ENCODE measurements at places on chromosomes 2 and 18. TPM values are rescaled to one million over a fixed set of nuclear protein-coding genes. Genes with fewer than 3 reads are reported as not detected.

- no peaks in the 10 kb centered on the region for H3K27me3 ChIP-seq
- H3K27ac ChIP-seq, result no peak overlapping the region
- no peak overlapping the region for H3K4me3 ChIP-seq
- H3K36me3 ChIP-seq, result no peaks in the 10 kb centered on the region
Measured at GRCh38 chr18:75097491-75098225, 111.3 kb downstream of the PTGR3 start.

GRCh38 chr2:240192661-240193060, 52.2 kb upstream of the OTOS start:
- H3K27me3 ChIP-seq, result no peaks in the 10 kb centered on the region
- H3K36me3 ChIP-seq, result no peaks in the 10 kb centered on the region
- H3K27ac ChIP-seq, result no peak overlapping the region
- no peaks in the 10 kb centered on the region for H3K4me1 ChIP-seq
- H3K4me3 ChIP-seq, result no peak overlapping the region

DNA sequence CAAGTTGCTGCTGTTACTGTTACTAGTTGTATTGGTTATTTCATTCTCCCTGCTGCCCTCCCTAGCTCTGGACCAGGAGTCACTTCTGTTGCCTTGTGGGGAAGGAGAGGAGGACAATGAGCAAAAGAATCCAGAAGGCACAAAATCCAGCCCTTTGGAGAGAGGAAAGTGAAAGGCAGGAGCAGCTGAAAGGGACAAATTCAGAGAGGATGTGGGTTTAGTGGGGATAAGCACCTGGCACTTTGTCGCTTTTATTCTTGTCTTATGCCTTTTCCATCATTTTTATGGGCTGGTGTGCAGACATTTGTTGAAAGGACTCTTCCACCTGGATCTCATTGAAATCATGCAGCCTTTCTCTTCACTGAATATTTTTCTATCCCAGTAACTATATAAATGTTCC, 24.3 kb upstream of the LTBP1 start:
- no peaks in the 10 kb centered on the region for H3K4me1 ChIP-seq
- H3K27me3 ChIP-seq, result no peaks in the 10 kb centered on the region
- H3K36me3 ChIP-seq, result no peaks in the 10 kb centered on the region

- DNase-seq, result no peak
- no peaks in the 10 kb centered on the region for H3K36me3 ChIP-seq
- no peaks in the 10 kb centered on the region for H3K4me1 ChIP-seq
- H3K27ac ChIP-seq, result no peak overlapping the region
- no peak overlapping the region for H3K4me3 ChIP-seq
Measured at GRCh38 chr18:33838054-33838453, 260.0 kb downstream of the ASXL3 start.

DNA sequence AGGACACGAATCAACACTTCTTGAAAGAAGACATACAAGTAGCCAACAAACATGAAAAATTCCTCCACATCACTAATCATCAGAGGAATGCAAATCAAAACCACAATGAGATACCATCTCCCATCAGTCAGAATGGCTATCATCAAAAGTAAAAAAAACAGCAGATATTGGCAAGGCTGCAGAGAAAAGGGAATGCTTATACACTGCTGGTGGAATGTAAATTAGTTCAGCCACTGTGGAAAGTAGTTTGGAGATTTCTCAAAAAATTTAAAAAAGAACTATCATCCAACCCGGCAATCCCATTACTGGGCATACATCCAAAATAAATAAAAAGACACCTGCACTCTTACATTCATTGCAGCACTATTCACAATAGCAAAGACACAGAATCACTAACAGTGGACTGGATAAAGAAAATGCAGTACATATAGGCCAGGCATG, 78.7 kb downstream of the GRB14 start:
- H3K27me3 ChIP-seq, result no peaks in the 10 kb centered on the region
- no peak for DNase-seq
- no peaks in the 10 kb centered on the region for H3K4me1 ChIP-seq
- no peak overlapping the region for H3K4me3 ChIP-seq
- no peaks in the 10 kb centered on the region for H3K36me3 ChIP-seq
- no peak overlapping the region for H3K27ac ChIP-seq

DNA sequence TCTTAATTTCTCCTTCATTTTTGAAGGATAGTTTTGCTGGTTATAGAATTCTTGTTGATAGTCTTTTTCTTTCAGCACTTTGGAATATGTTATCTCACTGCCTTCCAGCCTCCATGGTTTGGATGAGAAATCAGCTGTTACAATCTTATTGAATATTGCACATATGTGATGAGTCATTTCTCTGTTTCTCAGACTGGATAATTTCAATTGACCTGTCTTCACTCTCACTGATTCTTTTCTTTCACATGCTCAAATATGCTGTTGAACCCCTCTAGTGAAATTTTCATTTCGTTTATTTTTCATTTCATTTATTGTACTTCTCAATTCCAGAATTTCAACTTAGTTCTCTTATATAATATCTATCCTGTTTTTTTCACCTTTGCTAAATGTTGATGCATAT, 22.2 kb downstream of the PDK1 start:
- no peak for DNase-seq
- H3K27ac ChIP-seq, result no peak overlapping the region
- no peak overlapping the region for H3K4me3 ChIP-seq
- no peaks in the 10 kb centered on the region for H3K4me1 ChIP-seq
- no peaks in the 10 kb centered on the region for H3K27me3 ChIP-seq

GRCh38 chr2:36951574-36951973, 14.8 kb downstream of the STRN start:
- no peak for DNase-seq
- H3K4me3 ChIP-seq, result no peak overlapping the region
- H3K4me1 ChIP-seq, result peaks cover 14% of the 10 kb centered on the region
- H3K27ac ChIP-seq, result no peak overlapping the region
- H3K36me3 ChIP-seq, result no peaks in the 10 kb centered on the region

DNA sequence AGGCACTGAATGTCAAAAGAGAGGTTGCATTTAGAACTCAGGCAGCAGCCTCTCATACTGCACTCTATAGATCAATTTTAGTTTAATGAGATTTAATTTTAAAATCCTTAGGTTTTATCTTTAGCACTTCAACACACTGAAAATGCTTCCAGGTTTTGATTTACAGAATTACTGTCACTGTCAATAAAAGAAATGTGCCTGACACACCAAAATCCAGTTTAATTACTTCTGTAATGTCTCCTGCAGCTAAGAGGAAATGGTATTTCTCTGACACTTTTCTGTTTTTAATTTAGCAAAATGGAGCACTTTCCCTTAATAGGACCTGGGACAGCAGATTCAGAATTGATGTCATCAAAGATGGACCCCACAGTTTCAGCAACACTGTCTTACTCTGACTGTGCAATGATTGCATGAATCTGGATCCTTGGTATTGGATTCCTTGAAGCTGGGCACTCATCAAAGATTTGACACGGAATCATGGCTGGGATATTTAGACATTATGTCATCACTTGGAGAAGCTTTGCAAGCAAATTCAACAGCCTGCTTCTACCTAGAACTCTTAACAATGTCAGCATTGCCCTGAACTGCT, 576.5 kb downstream of the NRXN1 start:
- no peaks in the 10 kb centered on the region for H3K36me3 ChIP-seq
- H3K4me3 ChIP-seq, result no peak overlapping the region
- no peaks in the 10 kb centered on the region for H3K27me3 ChIP-seq
- H3K27ac ChIP-seq, result no peak overlapping the region
- no peak for DNase-seq

- no peaks in the 10 kb centered on the region for H3K27me3 ChIP-seq
Measured at GRCh38 chr18:48162956-48163737, 232.7 kb upstream of the SMAD2 start.

DNA sequence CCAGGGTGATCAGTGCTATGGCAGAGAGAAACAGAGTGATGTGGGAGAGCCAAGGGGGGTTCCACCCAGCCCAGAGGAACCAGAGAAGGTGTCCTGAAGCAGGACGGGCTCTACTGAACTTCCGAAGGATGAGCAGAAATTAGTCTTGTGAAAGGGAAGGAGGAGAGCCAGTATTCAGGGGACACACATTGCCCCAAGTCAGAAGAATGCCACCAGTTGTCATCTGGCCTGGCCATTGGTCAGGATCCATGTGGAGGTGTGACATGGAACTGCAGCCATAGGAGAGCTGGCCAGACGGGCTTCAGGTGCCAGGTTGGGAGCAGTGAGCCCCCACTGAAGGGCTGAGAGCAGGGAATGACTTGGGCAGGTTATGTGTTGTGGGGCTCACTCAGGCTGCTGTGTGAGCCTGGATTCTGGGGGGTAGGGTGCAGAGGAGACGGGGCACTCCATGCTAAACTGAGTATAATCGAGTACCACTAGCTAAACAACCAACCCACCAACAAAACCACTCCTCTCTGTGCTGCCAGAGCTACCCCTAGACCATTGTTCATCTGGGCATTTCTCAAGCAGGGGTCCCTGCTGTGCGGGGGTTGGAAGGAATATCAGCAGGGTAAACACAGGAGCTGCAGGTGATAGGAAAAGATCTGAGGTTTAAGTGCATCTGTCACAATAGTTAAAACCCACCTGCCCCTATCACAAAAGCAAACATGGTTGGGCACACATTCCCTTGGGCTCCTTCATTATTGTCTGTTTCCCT, 25.3 kb downstream of the MARCO start:
- no peak overlapping the region for H3K4me3 ChIP-seq
- DNase-seq, result no peak
- H3K36me3 ChIP-seq, result no peaks in the 10 kb centered on the region
- no peak overlapping the region for H3K27ac ChIP-seq
- no peaks in the 10 kb centered on the region for H3K4me1 ChIP-seq

- H3K36me3 ChIP-seq, result no peaks in the 10 kb centered on the region
- no peak overlapping the region for H3K27ac ChIP-seq
- H3K27me3 ChIP-seq, result no peaks in the 10 kb centered on the region
- no peak overlapping the region for H3K4me3 ChIP-seq
- DNase-seq, result no peak
- no peaks in the 10 kb centered on the region for H3K4me1 ChIP-seq
Measured at GRCh38 chr2:193539188-193539587, 1344.5 kb upstream of the TMEFF2 start.

GRCh38 chr2:16240402-16240801, 300.1 kb downstream of the MYCN start:
- H3K36me3 ChIP-seq, result no peaks in the 10 kb centered on the region
- no peak overlapping the region for H3K4me3 ChIP-seq
- no peaks in the 10 kb centered on the region for H3K4me1 ChIP-seq
- H3K27ac ChIP-seq, result no peak overlapping the region

GRCh38 chr2:142954493-142954892, 77.0 kb downstream of the KYNU start:
- H3K27ac ChIP-seq, result no peak overlapping the region
- DNase-seq, result no peak
- no peak overlapping the region for H3K4me3 ChIP-seq
- H3K36me3 ChIP-seq, result no peaks in the 10 kb centered on the region

GRCh38 chr2:140865837-140866236, 1265.0 kb downstream of the LRP1B start:
- no peaks in the 10 kb centered on the region for H3K36me3 ChIP-seq
- no peak overlapping the region for H3K4me3 ChIP-seq
- DNase-seq, result no peak
- no peak overlapping the region for H3K27ac ChIP-seq

DNA sequence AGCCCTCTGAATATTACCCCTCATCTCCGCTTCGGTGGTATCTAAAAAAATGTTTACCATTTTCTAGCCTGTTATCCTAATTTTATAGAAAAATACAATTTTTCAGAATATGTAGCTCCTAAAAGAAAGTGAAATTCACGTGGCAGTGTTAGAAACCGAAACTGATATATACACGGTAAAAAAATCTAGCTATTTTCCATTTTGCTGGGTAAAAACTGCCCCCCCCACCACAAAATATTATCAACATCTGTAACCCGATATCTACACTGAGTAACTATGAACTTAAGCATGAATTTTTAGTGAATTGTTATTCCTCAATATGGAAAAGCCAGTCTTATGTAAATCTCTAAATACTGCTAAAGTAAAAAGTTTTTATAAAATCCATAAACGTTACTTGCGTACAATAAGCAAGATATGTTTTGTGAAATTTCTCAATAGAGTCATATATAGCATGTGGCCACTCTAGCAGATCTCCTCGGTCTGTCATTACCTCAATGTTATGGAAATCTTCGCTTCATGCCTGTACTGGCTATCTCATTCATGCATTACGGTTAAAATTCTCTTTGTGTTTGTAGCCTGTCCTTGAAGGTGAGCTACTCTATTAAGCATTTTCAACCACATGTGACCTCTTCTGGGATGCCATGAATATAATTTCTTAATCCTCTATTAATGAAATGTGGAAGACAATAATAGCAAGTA, 524.2 kb downstream of the TRIB2 start:
- H3K4me1 ChIP-seq, result no peaks in the 10 kb centered on the region
- no peak for DNase-seq
- H3K4me3 ChIP-seq, result no peak overlapping the region

DNA sequence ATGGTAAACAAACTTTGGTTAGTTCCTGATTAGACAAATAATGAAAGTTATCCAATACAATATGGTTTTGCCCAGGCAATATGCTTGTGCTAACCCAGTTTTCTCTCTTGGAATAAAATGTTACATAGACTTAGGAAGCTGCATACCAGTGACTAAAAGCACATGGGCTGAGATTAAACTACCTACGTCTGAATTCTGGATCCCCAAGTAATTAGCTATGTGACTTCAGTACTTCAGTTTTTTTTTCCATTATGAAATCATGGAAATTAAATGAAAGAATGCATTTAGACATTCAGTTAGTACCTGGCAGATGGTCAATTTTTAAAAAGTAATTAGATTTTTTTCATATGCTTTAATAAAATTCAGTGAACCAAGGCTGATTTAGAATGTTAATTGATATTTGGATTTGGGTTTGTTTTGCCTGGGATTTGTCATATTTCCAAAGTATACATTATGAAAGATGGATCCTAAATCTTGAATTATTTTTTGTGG, 213.9 kb downstream of the PTH2R start:
- no peak overlapping the region for H3K4me3 ChIP-seq
- H3K36me3 ChIP-seq, result no peaks in the 10 kb centered on the region
- no peaks in the 10 kb centered on the region for H3K4me1 ChIP-seq
- H3K27ac ChIP-seq, result no peak overlapping the region

The IL1R2 gene
- 63.3 TPM for total RNA-seq

The ZNF804A gene
- total RNA-seq, result 1.2 TPM

The ACADL gene
- total RNA-seq, result 10.6 TPM

The FAP gene
- total RNA-seq, result 4.2 TPM

The SCN7A gene
- total RNA-seq, result 15.0 TPM

The XDH gene
- 0.49 TPM for total RNA-seq

The UGT1A8 gene
- total RNA-seq, result not detected

The EVA1A gene
- not detected for total RNA-seq

All from vagina (tissue), 2 donors.